A549 treated with RU486 at 1 μM for 4 hours (cell line): ENCODE measurements at places on chromosomes 5 and 9. TPM values are rescaled to one million over a fixed set of nuclear protein-coding genes. Genes with fewer than 3 reads are reported as not detected.

PCDHA4 gene
- 1.3 to 1.7 TPM (median 1.5 TPM) in 5 replicates for total RNA-seq

OSTF1 gene
- 12.6 to 17.4 TPM (median 13.9 TPM) in 5 replicates for total RNA-seq

GABRA1 gene
- total RNA-seq: not detected in 5 replicates

TLX3 gene
- not detected in 5 replicates for total RNA-seq

SPINK5 gene
- total RNA-seq: not detected in 5 replicates

SLC36A3 gene
- total RNA-seq: not detected in 5 replicates

NTMT1 gene
- total RNA-seq: 95.6 to 111 TPM (median 98.9 TPM) in 5 replicates

CCL27 gene
- total RNA-seq: 0.22 to 0.41 TPM (median 0.23 TPM) in 3 of 5 replicates, not detected in the others

DDX4 gene
- total RNA-seq: not detected in 5 replicates

PCDHGB4 gene
- total RNA-seq: 0.56 to 1.1 TPM (median 0.93 TPM) in 5 replicates

PHYHD1 gene
- total RNA-seq: not detected in 5 replicates

PCDHB9 gene
- 0.03 to 0.06 TPM in 2 of 5 replicates, not detected in the others for total RNA-seq

SPINK6 gene
- 0.31 to 0.52 TPM (median 0.37 TPM) in 4 of 5 replicates, not detected in the other for total RNA-seq

SLC2A8 gene
- 8.9 to 16.2 TPM (median 14.7 TPM) in 5 replicates for total RNA-seq

IL3 gene
- total RNA-seq: not detected in 5 replicates

PCDHGA9 gene
- 0.03 to 0.05 TPM (median 0.04 TPM) in 3 of 5 replicates, not detected in the others for total RNA-seq

AP3B1 gene
- 18.9 to 35.1 TPM (median 34.4 TPM) in 5 replicates for total RNA-seq

TPRN gene
- 5.1 to 10.4 TPM (median 8.8 TPM) in 5 replicates for total RNA-seq

PCDHA2 gene
- total RNA-seq: 0.03 to 0.06 TPM in 2 of 5 replicates, not detected in the others

CDH10 gene
- total RNA-seq: 0.15 to 0.45 TPM (median 0.22 TPM) in 5 replicates
